ENCODE measurements at places on chromosomes 12 and 14. TPM values are rescaled to one million over a fixed set of nuclear protein-coding genes. Genes with fewer than 3 reads are reported as not detected.

ADAM21 gene
- total RNA-seq, result not detected

MYO1H gene
- not detected for total RNA-seq

SNAPC1 gene
- 5.2 TPM for total RNA-seq

MFAP5 gene
- 246 TPM for total RNA-seq

HOXC6 gene
- 2.6 TPM for total RNA-seq

HIP1R gene
- total RNA-seq, result 6.3 TPM

TAS2R46 gene
- total RNA-seq, result 3.1 TPM

TMEM229B gene
- 0.52 TPM for total RNA-seq

CLEC4D gene
- total RNA-seq, result under 0.01 TPM

AQP6 gene
- total RNA-seq, result 0.52 TPM

CGRRF1 gene
- 20.4 TPM for total RNA-seq

OR6C74 gene
- total RNA-seq, result not detected

SERPINA1 gene
- total RNA-seq, result 3.7 TPM

FAM186B gene
- total RNA-seq, result not detected

CLEC1B gene
- total RNA-seq, result not detected

HOXC13 gene
- total RNA-seq, result not detected

PLD4 gene
- 7.8 TPM for total RNA-seq

TMEM121 gene
- 3.1 TPM for total RNA-seq

SLC22A17 gene
- total RNA-seq, result 12.5 TPM

CCER1 gene
- total RNA-seq, result not detected

CBLN3 gene
- total RNA-seq, result under 0.01 TPM

SLC5A8 gene
- under 0.01 TPM for total RNA-seq

EXOC3L4 gene
- total RNA-seq, result 0.52 TPM

PPP4R4 gene
- total RNA-seq, result 0.52 TPM

PRB2 gene
- not detected for total RNA-seq

GALC gene
- total RNA-seq, result 24.5 TPM

C12orf54 gene
- total RNA-seq, result not detected

RNF31 gene
- total RNA-seq, result 33.4 TPM

KRT5 gene
- 1.6 TPM for total RNA-seq

MYF6 gene
- 136 TPM for total RNA-seq

All from skeletal muscle tissue (tissue), 5 donors.